ENCODE measurements at places on chromosomes 12 and 14. TPM values are rescaled to one million over a fixed set of nuclear protein-coding genes. Genes with fewer than 3 reads are reported as not detected.

GRCh38 chr14:80658155-80658554 is 283.4 kb downstream of the CEP128 start:
- H3K36me3 ChIP-seq: no peaks in the 10 kb centered on the region
- H3K4me1 ChIP-seq: no peaks in the 10 kb centered on the region
- no peak overlapping the region for H3K4me3 ChIP-seq
- no peak overlapping the region for H3K27ac ChIP-seq
- no peaks in the 10 kb centered on the region for H3K27me3 ChIP-seq

- no peaks in the 10 kb centered on the region for H3K27me3 ChIP-seq
- no peak overlapping the region for H3K27ac ChIP-seq
- no peak overlapping the region for H3K4me3 ChIP-seq
- H3K4me1 ChIP-seq: no peaks in the 10 kb centered on the region
Observed at GRCh38 chr12:12176402-12176801, 90.4 kb downstream of the LRP6 start.

GRCh38 chr12:55715833-55716581 is at the start of gene BLOC1S1:
BLOC1S1 (plus strand) TSS chr12:55716046; CDS start chr12:55716052, 6 bp downstream.
- peak within 1 kb of the TSS; percentile 93 for H3K27ac ChIP-seq
- no peaks in the 10 kb centered on the region for H3K36me3 ChIP-seq
- peak within 1 kb of the TSS; percentile 83 for H3K4me3 ChIP-seq
- DNase-seq: peak; percentile 93
- no peaks in the 10 kb centered on the region for H3K27me3 ChIP-seq

DNA sequence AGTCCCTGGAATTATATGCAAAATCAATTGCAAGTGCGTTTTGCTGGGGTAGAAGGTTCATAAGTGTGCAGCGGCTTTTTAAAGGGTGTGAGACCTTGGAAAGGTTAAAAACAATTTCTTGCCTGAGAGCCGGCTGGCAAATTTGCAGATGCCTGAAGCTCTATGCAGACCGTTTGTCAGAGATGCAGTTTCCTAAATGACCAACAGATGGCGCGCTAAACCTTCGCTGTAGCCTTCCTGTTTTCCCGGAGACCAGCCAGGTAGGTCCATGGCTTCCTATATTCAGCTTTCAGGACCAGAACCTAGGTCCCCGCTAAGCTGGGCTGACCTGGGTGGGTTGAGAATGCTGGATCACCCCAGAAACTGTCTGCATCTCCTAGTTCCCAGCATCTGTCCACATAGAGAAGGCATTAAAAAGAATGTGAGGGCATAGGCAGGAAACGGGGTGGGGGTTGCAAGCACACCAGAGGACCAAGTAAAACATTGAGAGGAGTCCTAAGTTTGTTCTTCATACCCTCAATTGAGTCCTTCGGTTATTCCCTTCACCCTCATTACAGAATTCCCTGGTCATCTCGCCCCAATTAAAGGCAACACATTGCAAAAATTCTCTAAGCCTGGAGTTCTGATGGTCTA is 5.7 kb upstream of the NOS1 start:
- no peaks in the 10 kb centered on the region for H3K4me1 ChIP-seq
- H3K27ac ChIP-seq: no peak overlapping the region
- peak; percentile 22 for DNase-seq

GRCh38 chr14:21072031-21072473 is 1.9 kb downstream of the ARHGEF40 start:
- peak overlapping the region; percentile 95 for H3K27ac ChIP-seq
- H3K4me3 ChIP-seq: peak overlapping the region; percentile 59
- no peaks in the 10 kb centered on the region for H3K27me3 ChIP-seq
- no peaks in the 10 kb centered on the region for H3K4me1 ChIP-seq
- no peak for DNase-seq

- no peaks in the 10 kb centered on the region for H3K36me3 ChIP-seq
- no peaks in the 10 kb centered on the region for H3K27me3 ChIP-seq
- H3K4me3 ChIP-seq: no peak overlapping the region
- no peaks in the 10 kb centered on the region for H3K4me1 ChIP-seq
- no peak overlapping the region for H3K27ac ChIP-seq
Observed at GRCh38 chr14:47012533-47013280, 361.1 kb upstream of the RPL10L start.

Gene GYS2
- not detected for total RNA-seq

- no peaks in the 10 kb centered on the region for H3K36me3 ChIP-seq
- DNase-seq: peak; percentile 32
- no peaks in the 10 kb centered on the region for H3K4me1 ChIP-seq
- peak overlapping the region; percentile 42 for H3K27ac ChIP-seq
- no peaks in the 10 kb centered on the region for H3K27me3 ChIP-seq
- H3K4me3 ChIP-seq: peak overlapping the region; percentile 24
Observed at GRCh38 chr12:83016218-83016835, 329.6 kb downstream of the TMTC2 start.

DNA sequence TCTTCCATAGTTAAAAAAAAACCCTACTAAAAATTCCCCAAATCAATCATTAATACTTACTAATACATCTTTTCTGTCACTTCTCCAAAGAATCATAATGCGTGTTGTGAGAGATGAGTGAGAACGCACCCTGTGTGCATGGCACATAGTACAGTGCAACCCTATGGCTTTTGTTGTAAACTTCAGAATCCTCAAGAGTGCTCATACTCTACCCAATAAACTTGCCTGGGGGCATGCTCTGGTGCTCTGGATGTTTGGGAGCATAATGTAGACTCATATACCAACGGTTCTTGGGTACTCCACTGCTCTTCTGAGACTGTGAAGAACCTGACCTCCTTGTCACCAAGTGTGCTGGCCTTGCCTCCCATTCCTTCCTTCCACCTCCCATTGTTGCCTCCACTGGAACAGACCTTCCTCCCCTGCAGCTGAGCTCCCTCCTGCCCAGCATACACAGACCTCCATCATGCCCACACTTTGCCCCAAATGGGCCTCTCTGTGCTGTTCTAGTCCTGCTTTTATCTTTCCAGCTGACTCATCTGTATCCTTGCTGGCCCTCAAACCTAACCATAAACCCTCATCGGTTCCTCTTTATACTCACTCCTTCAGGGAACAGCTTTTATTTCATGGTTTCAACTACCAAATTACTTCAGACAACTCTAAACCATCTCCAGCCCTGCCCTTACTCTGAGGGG is 8.9 kb downstream of the DCP1B start:
- no peak overlapping the region for H3K4me3 ChIP-seq
- DNase-seq: no peak
- no peaks in the 10 kb centered on the region for H3K27me3 ChIP-seq
- no peaks in the 10 kb centered on the region for H3K36me3 ChIP-seq
- H3K27ac ChIP-seq: peak overlapping the region; percentile 49
- peaks cover 10% of the 10 kb centered on the region for H3K4me1 ChIP-seq

GRCh38 chr12:69479675-69480074 is 9.5 kb downstream of the FRS2 start:
- H3K27me3 ChIP-seq: no peaks in the 10 kb centered on the region
- DNase-seq: no peak
- H3K4me3 ChIP-seq: no peak overlapping the region
- no peaks in the 10 kb centered on the region for H3K36me3 ChIP-seq

DNA sequence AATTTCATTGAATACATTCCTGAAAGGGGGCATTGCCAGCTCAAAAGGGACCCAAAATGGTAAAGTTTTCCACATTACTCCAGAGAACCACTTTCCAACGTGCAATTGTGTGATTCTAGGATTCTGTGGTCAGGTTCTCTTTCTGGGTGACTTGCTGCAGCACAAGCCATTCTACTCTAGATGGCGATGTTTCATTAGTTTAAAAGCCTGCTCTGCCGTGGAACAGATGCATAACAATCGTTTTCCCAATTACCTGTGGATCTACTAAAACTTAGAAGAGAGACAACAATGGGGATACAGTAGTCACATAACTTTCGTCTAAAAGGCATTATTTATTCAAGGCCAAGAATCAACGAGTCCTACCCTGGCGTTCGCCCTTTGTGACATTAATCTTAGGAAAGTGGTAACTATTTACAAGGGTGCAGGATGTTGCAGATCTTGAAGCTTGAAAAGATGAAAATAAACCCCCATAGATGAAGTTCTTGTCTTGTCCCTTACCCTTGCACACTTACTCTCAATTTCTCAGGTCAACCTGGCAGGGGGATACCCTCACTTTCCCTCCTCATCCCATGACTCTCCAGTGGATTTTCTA is 400.9 kb downstream of the SNAPC1 start:
- no peaks in the 10 kb centered on the region for H3K27me3 ChIP-seq
- no peaks in the 10 kb centered on the region for H3K36me3 ChIP-seq
- no peak for DNase-seq
- no peak overlapping the region for H3K27ac ChIP-seq
- H3K4me1 ChIP-seq: no peaks in the 10 kb centered on the region

DNA sequence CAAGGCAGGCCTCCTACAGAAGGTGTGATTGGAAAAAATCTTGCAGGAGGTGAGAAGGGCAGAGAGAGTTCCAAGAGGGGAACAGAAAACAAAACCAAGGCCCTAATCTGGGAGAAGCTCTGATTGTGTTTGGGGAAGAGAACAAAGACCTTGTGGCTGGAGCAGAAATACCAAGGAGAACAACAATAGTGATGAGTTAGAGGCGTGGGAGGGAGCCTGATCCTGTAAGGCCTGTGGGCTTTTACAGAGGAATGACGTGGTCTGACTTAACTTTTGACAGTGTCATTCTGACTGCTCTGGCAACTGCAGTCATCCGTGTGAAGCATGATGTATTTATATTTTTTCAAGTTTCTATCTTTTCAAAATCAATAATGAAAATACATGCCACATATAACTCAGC is 200.6 kb downstream of the ANO4 start:
- no peak for DNase-seq
- no peaks in the 10 kb centered on the region for H3K36me3 ChIP-seq
- no peak overlapping the region for H3K4me3 ChIP-seq
- H3K27me3 ChIP-seq: no peaks in the 10 kb centered on the region

GRCh38 chr12:25495331-25496097 is 57.6 kb downstream of the LMNTD1 start:
- H3K4me3 ChIP-seq: no peak overlapping the region
- no peaks in the 10 kb centered on the region for H3K27me3 ChIP-seq
- H3K27ac ChIP-seq: no peak overlapping the region
- no peak for DNase-seq
- no peaks in the 10 kb centered on the region for H3K36me3 ChIP-seq

DNA sequence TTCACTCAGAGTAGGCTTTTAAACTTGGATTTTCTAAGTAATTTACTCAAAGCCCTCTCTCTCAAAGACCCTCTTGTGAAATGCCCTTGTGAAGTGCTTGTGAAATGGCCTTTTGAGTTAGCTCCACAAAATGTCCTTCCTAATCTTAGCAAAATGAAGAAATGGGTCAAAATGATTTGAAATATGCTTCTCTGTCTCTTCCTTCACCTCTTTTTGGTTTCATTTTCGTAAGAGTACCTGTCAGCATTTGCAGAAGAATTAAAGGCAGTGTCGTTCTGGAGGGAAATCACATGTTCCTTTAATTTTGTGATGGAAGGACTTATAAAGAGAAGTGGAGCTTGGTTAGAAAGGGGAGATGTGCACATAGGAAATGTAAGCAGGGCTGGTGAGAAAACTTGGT is 93.7 kb downstream of the HMGA2 start:
- no peak overlapping the region for H3K4me3 ChIP-seq
- no peak for DNase-seq
- H3K36me3 ChIP-seq: no peaks in the 10 kb centered on the region
- no peak overlapping the region for H3K27ac ChIP-seq
- no peaks in the 10 kb centered on the region for H3K4me1 ChIP-seq
- no peaks in the 10 kb centered on the region for H3K27me3 ChIP-seq

Gene PLEKHG7
- 0.26 TPM for total RNA-seq

DNA sequence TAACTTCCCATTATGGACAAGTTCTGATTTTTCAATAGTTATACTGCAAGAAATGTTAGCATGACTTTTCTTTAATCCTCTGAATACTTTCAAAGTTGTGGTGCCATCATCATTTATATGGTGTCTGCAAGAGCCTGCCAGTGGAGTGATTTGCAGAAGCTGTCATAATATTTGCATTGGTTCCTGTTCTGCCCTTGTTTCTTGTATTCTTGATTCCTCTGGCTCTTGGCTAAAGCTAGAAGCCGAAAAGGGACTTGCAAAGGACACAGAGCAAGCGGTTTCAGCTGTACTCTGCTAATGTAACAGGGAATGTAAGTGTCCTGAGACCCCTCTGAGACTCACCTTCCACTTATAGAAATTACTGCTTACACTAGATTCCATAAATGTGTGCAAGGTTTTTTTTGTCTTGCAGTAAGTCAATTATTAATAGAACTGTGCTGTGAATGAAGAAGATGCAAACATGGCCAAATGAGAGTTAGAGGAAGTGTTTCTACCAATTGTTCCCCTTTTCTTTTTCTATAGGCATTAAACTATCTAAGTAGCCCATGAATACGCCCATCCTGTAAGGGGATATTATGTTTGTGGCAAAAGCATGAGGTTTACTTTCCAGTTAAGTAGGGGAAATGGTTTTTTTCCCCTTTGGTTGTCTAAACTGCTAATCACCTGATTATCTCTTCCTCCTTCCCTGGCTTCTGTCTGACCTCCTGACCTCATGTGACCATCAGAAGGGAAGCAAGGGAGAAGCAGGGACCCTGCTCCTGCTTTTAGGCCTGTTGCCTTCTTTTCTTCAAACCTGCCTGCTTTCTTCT is 5.3 kb downstream of the DYRK4 start:
- no peaks in the 10 kb centered on the region for H3K27me3 ChIP-seq
- no peaks in the 10 kb centered on the region for H3K4me1 ChIP-seq
- no peaks in the 10 kb centered on the region for H3K36me3 ChIP-seq
- DNase-seq: no peak

DNA sequence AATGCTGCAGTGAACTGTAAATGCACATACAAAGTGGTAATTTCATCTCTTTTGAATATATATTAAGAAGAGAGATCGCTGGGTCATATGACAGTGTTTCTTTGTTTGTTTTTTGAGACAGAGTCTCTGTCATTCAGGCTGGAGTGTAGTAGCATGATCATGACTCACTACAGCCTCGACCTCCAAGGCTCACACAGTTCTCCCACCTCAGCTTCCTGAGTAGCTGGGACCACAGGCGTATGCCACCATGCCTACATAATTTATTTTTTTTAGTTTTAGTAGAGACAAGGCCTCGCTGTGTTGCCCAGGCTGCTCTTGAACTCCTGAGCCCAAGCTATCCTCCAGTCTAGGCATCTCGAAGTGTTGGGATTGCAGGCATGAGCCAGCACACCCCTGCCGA is 62.4 kb upstream of the ACSS3 start:
- H3K4me3 ChIP-seq: no peak overlapping the region
- no peaks in the 10 kb centered on the region for H3K4me1 ChIP-seq
- H3K36me3 ChIP-seq: no peaks in the 10 kb centered on the region

Gene ADCY4
- 107 TPM for total RNA-seq

DNA sequence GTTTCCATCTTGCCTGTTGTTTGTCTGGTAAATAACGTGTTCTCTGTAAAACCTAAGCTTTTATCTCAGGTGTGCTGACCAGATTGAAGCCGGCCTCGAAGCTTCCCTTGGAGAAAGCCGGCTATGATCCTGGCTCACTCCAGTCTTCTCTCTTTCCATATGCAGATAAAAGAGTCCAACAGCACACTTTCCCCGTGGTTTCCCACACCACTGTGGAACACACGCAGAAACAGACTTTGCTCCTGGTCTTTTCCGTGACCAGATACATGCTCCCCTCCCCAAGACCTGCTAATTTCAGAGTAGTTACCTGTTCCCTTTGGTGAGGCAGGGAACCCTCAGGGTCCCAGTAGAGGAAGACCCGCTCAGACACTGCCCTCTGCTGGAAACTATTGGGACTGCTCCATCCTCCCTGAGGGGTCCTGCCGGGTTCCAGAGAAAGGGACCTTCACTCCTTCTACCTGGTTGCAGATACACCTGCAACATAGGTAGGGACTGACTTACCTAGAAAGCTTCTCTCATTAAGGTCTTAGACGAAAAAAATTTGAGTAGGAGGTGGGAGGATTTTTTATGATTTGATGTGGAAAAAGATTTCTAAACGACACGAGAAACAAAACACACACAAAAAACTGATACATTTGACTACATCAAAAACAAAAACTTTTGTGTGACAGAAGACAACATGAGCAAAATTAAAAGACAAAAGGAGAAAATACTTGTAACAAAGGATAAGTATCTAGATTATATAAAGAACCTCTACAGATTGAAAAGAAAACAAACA is 415.4 kb upstream of the CCDC196 start:
- no peak overlapping the region for H3K27ac ChIP-seq
- DNase-seq: peak; percentile 24
- no peaks in the 10 kb centered on the region for H3K4me1 ChIP-seq
- H3K36me3 ChIP-seq: no peaks in the 10 kb centered on the region
- H3K4me3 ChIP-seq: no peak overlapping the region
